Muscle of leg (tissue), 16 donors: ENCODE measurements at places on chromosomes 3 and 15. TPM values are rescaled to one million over a fixed set of nuclear protein-coding genes. Genes with fewer than 3 reads are reported as not detected.

The ITIH1 gene
- polyA plus RNA-seq: not detected

The MUC4 gene
- polyA plus RNA-seq: 1.1 TPM

The PRSS50 gene
- 0.17 TPM for polyA plus RNA-seq

The POPDC2 gene
- polyA plus RNA-seq: 8.6 TPM

The NSUN3 gene
- polyA plus RNA-seq: 6.4 TPM

The CASR gene
- 0.04 TPM for polyA plus RNA-seq

The TIMP4 gene
- 2.7 TPM for polyA plus RNA-seq

The EEFSEC gene
- 16.9 TPM for polyA plus RNA-seq

The FOXL2 gene
- polyA plus RNA-seq: 0.05 TPM
